ENCODE measurements at places on chromosomes 6 and 20. TPM values are rescaled to one million over a fixed set of nuclear protein-coding genes. Genes with fewer than 3 reads are reported as not detected.

The AKAP7 gene
- total RNA-seq, result 6.5 TPM

DNA sequence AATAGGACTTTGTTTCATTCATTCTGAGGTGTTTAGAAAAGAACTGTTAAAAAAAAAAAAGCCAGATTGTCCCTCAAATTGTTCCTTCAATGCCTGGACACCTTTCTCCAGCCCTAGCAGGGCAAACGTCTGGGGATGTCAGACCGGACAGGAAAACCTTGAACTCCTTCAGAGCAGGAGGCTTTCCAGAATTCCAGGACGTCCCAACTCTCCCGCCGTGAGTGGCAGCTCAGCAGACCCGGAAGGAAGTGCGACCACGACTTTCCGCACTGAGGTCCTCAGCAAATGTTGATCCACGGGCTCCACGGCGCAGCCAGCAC, 139.1 kb downstream of the DLL1 start:
- no peaks in the 10 kb centered on the region for H3K36me3 ChIP-seq
- no peak overlapping the region for H3K27ac ChIP-seq
- no peak overlapping the region for H3K4me3 ChIP-seq
- H3K27me3 ChIP-seq, result peaks cover 7% of the 10 kb centered on the region
- DNase-seq, result no peak
- H3K4me1 ChIP-seq, result peaks cover 45% of the 10 kb centered on the region

The EPPIN gene
- not detected for total RNA-seq

The MYO6 gene
- 1.4 TPM for total RNA-seq

DNA sequence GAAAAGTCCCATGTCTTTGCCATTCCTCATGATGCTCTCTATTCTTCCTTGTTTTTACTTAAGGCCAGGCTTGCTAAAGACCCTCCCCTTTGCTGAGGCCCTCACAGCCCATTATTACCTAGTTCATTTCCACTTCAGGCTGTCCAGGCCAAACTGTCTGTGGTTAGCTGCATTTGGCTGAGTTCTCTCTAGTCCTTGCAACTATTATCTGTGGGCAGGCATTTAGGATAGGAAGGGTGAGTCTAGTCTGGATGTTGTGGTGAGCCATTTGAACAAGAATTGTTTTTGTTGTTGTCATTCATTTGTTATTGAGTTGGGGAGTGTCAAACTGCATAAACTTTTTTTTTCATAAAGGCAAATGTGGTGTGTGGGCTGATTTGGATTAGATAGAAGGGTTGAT, 182.4 kb downstream of the CD109 start:
- no peak for DNase-seq
- no peak overlapping the region for H3K27ac ChIP-seq
- no peaks in the 10 kb centered on the region for H3K36me3 ChIP-seq
- H3K27me3 ChIP-seq, result no peaks in the 10 kb centered on the region
- no peak overlapping the region for H3K4me3 ChIP-seq
- H3K4me1 ChIP-seq, result no peaks in the 10 kb centered on the region

All from activated CD8-positive, alpha-beta T cell treated with anti-CD3 and anti-CD28 coated beads for 36 hours (primary cell).